IMR-90 (cell line): ENCODE measurements at places on chromosomes 4 and X. TPM values are rescaled to one million over a fixed set of nuclear protein-coding genes. Genes with fewer than 3 reads are reported as not detected.

The VBP1 gene
- total RNA-seq: 42.3 and 75.3 TPM in 2 replicates

The NUDT10 gene
- total RNA-seq: 0.90 and 1.1 TPM in 2 replicates

DNA sequence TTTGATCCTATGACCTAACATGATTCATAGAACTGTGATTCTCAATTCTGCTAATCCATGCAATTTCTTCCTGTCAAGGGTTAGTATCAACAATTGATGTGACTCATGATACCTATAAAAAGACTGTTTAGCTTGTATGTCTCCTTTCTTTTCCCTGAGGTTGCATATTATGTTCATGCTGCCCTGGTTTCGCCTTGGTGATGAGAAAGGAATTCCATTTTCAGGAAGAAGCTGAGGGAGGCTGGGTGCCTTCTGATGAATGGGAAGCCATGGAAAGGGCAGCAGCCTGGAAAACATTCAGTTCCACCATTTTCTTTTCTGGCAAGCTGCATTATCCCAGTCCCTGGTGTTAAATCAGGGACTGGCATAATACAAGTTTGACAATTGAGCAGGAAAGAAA, 976.5 kb downstream of the RPA4 start:
- no peak overlapping the region for H3K27ac ChIP-seq
- H3K36me3 ChIP-seq: no peaks in the 10 kb centered on the region
- H3K4me1 ChIP-seq: no peaks in the 10 kb centered on the region; the same call in 1 of the 2 replicates
- DNase-seq: peak; percentile 73
- H3K27me3 ChIP-seq: no peaks in the 10 kb centered on the region

DNA sequence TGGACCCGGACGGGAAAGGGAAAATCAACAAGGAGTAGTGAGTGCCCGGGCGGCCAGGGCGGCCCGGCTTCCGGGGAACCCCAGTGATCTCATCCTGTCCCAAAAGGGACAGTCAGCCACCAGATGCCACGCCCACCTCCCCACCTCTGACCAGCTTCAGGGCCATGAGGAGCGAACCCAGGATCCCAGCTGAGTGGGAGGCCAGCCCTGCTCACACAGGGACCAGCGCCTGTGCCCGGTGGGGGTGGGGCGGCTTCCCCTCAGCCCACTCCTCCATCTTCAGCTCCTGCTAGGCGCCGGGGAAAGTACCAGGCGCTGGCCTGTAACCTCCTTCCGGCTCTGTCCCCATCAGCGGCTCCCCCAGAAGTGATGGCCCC, 6.2 kb downstream of the MYL5 start:
- H3K4me1 ChIP-seq: peaks cover 3% of the 10 kb centered on the region; the same call in 1 of the 2 replicates
- no peaks in the 10 kb centered on the region for H3K36me3 ChIP-seq
- H3K27me3 ChIP-seq: no peaks in the 10 kb centered on the region
- DNase-seq: no peak
- no peak overlapping the region for H3K27ac ChIP-seq

GRCh38 chr4:38911257-38911656, 43.7 kb downstream of the FAM114A1 start:
- no peaks in the 10 kb centered on the region for H3K27me3 ChIP-seq
- 0 out of 2 replicates have a peak, but pooled peaks cover 2% of the 10 kb centered on the region for H3K4me1 ChIP-seq
- H3K4me3 ChIP-seq: no peak overlapping the region
- no peak overlapping the region for H3K27ac ChIP-seq
- peaks cover 77% of the 10 kb centered on the region for H3K36me3 ChIP-seq

DNA sequence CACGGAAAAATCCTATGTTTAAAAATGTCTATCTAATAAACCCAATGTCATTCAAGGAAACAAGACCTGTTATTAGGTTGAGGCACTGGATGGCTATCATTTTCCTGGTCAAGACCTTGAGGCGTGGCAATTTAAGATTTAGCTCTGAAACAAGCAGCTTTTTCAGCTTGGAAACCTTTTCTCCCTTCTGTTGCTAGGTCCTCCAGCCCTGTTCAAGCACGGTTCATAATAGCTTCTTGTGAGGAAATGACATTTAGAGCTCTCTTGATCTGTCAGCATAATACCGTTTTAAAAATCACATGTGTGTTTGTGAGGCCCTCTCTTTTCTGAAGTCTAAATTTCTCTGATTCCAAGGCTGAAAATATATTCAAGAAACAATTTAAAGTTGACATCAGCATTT, 133.6 kb upstream of the GRPR start:
- no peak for DNase-seq
- no peak overlapping the region for H3K4me3 ChIP-seq
- H3K27ac ChIP-seq: 0 out of 2 replicates have a peak overlapping the region, but pooled peaks have one; percentile 21
- H3K27me3 ChIP-seq: no peaks in the 10 kb centered on the region

- no peak for DNase-seq
- H3K4me3 ChIP-seq: no peak overlapping the region
Observed at GRCh38 chrX:117653396-117653795, 463.2 kb downstream of the KLHL13 start.
